ENCODE measurements at places on chromosomes 3 and 15.

- no peak for DNase-seq
These were observed 41.6 kb downstream of the DAG1 start for GRCh38 chr3:49511639-49512038.

GRCh38 chr15:69434238-69434637 is 18.4 kb upstream of the RPLP1 start:
- no peak for DNase-seq

DNA sequence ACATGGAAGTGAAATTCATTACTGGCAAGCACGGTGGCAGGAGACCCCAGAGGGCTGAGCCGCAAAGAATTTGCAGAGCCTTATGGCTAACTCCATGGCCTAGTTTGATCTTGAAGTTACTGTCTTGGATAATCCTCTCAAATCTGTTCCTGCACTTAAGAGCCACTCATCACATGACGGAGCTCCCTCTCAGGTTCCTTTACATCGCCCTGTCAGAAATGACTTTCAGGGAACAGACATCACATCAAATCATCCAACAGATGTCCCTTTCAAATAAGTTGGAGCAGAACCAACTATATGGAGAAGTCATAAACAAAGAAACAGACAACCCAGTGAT is 328.8 kb upstream of the THBS1 start:
- no peak for DNase-seq

- DNase-seq: no peak
These were observed 30.4 kb upstream of the RBP2 start for GRCh38 chr3:139506766-139507165.

GRCh38 chr3:114942773-114943172 is 204.3 kb downstream of the ZBTB20 start:
- DNase-seq: no peak

DNA sequence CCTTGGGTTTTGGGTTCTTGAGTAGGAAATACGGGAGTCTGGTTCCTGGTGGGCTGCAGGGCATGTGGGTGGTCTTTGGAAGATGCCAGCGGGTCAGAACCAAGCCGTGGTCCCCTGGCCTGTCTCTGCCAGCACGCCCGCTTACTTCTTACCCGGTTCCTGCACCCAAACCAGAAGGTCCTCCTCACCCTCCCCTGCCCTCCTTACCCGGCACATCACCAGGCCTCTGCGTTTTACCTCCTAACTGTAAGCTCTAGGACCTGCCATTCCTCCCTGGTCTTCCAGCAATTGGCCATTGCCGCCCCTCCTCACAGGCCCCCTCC is 184.0 kb downstream of the FEZF2 start:
- no peak for DNase-seq

GRCh38 chr15:91946075-91946474 is 92.6 kb downstream of the SLCO3A1 start:
- no peak for DNase-seq

DNA sequence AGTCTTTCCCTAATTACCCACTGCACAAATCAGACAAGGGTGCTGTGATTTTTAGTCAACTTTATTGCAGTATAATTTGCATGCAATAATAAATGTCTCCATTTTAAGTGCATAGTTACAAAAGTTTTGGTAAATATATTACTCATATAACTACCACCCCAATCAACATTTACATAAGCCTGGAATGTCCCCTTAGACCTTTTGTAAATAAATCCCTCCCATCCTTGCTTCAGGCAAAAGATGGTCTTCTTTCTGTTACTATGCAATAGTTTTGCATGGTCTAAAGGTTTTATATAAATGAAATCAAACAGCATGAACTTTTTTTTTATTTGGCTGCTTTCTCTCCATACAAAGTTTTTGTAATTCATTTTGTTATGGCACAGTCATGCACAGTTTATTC is 235.4 kb downstream of the PYDC2 start:
- no peak for DNase-seq

GRCh38 chr3:139227165-139227564 is 116.7 kb upstream of the MRPS22 start:
- DNase-seq: no peak

- DNase-seq: no peak
These were observed 538.6 kb downstream of the NR2F2 start for GRCh38 chr15:96869122-96869521.

- DNase-seq: no peak
These were observed 105.6 kb upstream of the SLC4A7 start for GRCh38 chr3:27589795-27590194.

Measured in stimulated activated CD8-positive, alpha-beta memory T cell treated with anti-CD3 and anti-CD28 coated beads, Interleukin-7, amount 100 ng/mL, for 4 hours (primary cell).